AG04449 (cell line): ENCODE measurements at places on chromosomes 5 and 9.

DNA sequence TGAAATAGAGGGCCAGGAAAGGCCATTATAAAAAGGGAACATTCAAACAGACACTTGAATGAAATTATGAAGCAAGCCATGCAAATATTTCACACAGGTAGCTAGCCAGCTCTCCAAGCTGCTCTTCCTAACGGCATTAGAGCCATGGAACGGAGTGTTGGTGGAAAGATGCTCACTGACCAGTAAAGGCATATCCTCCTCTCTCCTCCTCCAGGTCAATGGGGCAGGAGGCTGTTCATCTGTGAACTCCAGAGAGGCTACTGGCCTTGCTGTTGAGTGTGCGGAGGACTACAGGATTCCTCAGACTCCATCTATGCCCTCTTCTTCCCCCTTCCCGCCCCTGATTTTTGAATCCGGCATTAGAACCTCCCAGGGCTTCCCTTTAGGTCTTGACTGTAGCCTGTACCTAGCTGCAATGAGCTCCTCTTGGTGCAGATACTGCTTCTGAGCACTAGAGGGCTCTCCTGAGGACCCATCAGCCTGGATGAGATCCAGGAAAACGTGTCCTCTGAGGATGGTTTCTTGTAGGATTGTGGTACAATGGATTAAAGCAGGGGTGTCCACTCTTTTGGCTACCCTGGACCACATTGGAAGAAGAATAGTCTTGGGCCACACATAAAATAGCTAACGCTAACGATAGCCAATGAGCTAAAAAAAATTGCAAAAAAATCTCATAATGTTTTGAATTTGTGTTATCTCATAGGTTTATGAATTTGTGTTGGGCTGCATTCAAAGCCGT lies 162.2 kb downstream of the SREK1 start:
- DNase-seq = peak; percentile 14

DNA sequence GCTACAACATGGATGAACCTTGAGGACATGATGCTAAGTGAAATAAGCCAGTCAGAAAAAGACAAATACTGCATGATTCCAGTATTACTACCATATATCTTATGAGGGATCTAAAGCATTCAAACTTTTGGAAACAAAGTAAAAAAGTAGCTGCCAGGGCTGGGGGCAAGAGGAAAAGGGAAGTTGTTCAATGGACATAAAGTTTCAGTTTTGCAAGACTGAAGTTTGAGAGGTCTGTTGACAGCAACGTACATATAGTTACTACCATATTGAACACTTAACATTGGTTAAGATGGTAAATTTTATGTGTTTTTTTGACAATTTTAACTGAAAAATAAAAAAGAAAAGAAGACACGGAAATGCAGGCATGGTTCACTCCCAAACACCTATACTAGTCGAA lies 77.6 kb downstream of the MAPKAP1 start:
- no peak for DNase-seq

- DNase-seq = no peak
Observed at GRCh38 chr5:116088062-116088461, 3.2 kb downstream of the COMMD10 start.

DNA sequence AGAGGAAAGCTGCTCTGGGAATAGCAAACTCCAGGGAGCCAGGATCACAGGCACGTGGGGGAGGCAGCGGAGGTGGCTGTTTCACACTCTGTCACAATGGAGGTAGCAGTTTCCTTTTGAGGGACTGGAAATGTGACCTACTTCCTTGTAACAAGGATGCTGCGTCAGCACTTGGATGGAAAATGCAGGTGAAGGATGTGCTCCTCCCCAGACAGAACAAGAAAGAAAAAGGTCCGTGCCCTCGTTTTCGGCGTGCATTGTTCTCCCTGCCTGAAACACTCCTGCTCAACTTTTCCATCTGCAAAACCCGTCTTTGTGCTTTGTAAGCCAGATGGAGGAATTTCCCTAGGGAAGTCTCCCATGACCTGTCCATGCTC lies 55.1 kb upstream of the SH3PXD2B start:
- no peak for DNase-seq

DNA sequence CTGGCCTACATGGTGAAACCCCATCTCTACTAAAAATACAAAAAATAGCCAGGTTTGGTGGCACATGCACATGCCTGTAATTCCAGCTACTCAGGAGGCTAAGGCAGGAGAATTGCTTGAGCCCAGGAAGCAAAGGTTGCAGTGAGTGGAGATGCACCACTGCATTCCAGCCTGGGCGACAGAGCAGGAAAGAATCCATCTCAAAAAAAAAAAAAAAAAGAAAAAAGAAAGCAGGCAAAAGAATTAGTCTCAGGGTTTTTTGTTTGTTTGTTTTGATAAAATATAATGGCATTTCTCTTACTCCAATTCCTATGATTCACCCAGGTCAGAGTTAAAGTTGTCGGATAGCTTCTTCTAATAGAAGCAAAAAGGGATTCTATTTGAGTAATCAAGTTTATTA lies 67.0 kb upstream of the ATG10 start:
- DNase-seq = no peak

GRCh38 chr5:139960723-139961383 lies 82.2 kb downstream of the NRG2 start:
- DNase-seq = no peak

DNA sequence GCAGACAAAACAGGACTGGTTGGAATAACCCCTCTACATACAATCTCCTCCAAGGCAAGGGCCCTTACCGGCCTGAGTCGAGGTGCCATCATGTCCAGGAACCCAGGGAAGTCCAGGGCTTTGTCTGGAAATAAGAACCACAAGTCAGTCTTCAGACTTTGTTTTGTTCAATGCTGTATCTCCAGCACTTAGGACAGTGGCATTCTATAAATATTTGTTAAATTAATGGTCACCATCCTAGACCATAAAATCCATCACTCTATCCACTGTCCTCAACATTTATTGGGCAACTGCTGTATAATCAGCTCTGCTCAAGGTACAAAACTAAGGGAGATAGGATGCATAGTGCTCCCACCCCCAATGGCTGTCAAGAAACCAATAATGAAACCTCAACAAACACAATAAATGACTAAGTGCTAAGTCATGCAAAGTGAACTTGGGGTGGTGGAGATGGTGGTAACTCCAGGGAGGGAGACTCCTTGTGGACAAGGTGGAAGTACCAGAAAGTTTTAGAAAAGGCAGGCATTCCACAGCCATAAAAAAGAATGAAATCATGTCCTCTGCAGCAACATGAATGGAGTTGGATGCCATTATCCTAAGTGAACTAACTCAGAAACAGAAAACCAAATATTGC lies 5.0 kb downstream of the RELL2 start:
- no peak for DNase-seq

- DNase-seq = no peak
Observed at GRCh38 chr5:158861366-158861765, 238.3 kb downstream of the EBF1 start.

DNA sequence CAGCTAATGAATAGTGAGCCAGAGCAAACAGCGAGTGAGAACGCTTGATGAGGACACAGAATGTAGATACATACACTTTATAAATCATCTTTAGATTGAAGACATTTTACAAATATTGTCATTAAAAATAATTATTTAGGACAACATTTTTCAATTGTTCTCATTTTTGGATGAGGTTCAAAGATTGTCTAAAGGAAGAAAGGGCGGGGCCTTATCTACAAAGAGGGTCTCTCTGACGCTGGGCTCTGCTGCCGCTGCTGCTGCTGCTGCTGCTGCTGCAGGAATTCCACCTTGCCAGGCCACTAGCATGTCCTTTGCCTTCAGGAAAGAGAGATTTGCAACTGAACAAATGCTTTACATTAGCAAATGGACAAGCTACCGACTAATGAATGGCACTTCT lies 220.7 kb upstream of the TMEM161B start:
- DNase-seq = no peak

DNA sequence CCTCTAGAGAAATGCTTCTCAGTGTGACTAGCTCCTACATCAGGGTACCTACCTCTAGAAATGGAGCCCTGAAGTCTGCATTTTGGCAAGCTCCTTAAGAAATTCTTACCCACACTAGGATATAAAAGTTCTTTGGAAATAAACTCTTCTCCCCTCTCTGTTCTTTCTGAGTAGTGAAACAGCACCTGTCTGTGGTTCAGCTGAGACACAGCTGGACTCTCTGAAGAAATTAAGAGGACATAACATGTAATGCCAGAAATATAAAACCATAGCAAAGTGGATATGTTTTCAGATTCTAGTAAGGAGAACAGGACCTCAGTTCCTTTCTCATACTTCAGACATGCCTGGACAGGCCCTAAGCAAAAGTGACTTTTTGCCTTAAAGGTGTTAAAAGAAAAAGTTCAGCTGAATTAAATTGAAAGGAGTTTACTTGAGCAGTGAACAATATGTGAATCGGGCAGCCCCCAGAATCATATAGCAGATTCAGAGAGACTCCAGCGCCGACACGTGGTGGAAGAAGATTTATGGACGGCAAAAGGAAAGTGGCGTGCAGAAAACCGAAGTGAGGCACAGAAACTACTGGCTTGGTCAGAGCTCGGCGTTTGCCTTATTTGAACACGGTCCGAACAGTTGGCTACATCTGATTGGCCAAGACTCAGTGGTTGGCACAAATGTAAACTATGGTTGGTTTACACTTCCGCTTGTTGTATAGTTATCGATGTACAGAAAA lies 64.5 kb downstream of the PRKACG start:
- no peak for DNase-seq

GRCh38 chr5:16700081-16700480 lies 83.3 kb upstream of the RETREG1 start:
- no peak for DNase-seq

DNA sequence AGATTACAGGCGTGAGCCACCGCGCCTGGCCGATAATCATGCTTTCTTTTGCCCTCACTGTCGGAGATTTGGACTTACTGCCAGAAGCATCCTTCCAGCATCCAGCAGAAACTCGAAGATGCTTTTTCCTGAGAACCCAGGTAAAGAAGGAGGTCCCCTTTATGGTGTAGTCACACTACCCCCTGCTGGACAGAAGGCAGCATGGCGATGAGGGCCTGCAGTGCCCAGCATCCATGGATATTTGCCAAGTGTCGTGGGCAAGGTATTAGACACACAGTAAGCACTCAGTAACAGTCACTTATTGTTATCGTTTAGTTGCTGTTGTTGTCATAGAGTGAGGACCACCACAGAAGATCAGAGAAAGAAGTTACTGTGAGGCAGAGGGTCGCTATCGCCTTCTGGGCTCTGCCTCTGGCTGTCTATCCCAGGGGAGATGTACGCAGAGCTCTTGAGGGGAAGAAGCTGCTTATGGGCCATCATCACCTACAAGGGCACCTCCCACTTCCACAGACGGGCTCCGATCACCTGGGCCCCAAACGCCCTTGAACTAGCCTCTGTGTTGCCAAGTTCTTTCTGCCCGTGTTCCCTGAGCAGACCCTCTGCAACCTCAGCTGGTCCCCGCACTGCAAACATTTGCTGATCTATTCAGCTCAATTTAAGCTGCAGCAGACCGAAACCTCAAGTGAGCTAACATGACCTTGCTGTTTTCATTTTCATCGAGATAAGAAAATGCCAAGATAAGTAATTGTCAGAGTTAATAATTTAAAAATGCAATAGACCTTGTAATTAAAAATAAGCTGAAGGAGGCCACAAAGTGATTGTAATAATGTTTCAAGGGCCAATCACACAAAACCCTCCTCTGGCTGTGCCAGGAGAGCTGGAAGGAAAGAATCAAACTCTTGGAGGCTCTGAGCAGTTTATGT lies 23.9 kb downstream of the C5orf15 start:
- no peak for DNase-seq

DNA sequence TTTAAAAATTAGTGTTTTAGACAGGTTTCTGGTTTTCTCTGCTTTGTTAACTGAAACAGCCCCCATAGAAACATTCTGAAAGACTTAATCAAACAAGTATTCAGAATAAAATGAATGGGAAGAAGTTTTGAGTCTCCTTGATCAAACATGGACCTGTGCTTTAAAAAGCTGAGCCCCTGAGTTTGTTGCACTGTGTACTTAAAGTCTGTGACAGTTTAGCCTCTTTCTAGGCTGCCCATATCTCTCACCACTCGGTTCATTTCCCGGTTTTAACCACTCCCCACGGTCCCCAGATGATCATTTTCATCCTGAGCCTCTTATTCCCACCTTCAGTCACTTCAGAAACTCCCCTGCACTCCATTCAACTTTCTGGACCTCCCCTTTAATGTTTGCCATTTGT lies 215.9 kb upstream of the DMRT1 start:
- no peak for DNase-seq

DNA sequence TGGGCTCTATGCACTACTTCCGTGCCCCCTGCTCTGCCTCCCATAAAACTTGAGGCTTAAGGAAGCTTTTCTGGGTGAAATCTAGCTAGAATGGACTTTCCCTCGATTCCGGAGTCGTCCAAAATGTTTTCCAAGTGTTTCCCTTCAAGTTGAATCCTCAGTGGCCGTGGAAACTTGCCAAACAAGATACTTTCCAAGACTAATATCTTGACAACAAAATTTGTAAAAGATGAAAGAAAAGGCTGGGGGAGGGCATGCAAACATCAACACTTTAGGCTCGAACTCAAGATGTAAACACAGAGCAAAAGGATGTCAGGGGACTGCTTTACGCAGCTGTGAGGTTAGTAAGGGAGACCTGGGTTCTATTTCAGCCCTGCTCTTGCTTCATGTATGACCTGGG lies 482.8 kb upstream of the KLF4 start:
- DNase-seq = no peak

DNA sequence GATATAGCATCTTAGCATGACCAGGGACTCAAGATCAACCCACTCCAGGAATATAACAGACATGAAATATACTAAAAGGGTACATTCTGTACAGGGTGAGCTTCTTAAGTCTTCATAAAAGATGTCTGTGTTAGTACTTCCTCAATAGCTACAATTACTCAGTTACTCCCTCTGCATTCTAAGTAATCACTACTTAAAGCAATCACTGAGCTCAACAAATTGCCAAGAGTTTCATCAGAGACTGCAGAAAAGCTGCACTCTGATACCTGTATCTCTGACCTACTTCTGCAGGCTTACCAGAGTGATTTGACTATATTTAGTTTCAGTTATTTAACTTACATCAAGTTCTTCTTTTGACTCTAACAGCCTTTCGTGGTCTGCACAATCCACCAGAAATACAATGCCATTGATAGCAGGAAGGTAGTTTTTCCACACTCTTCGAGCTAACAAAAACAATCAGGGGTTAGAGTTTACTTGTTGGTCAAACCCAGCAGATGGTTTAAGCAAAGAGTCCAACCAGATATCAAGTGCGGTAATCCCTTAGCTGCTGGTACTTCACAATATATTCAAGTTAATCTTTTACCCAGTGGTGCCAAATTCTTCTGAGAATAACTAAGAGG lies 23.3 kb downstream of the SAR1B start:
- DNase-seq = no peak

DNA sequence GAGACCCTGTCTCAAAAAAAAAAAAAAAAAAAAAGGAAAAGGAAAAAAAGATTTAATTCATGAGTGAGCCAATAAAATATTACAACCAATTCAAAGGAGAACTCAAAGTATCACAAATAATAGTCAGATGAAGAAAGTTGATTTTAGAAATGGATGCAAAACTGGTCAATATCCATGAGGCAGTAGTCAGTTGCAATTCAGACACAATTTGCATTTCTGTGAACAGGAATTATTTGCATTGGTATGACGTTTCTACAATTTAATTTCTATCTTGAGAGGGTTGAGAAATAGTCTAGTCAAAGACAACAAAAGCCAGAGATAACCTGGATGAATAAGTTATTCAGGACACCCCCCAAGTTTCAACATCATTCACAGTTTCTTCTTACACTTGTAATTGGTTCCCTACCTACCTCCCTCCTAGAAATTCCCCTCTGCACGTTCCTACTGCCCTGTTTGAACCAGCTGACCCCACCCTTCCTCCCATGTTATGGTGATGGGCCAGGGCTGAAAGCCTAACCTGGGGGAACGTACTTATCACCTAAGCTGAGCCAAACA lies 28.6 kb upstream of the CDKN2AIPNL start:
- DNase-seq = no peak
